ENCODE measurements at places on chromosomes 4 and X. TPM values are rescaled to one million over a fixed set of nuclear protein-coding genes. Genes with fewer than 3 reads are reported as not detected.

- DNase-seq: no peak
These were observed 708.9 kb upstream of the HS3ST1 start for GRCh38 chr4:12137575-12137974.

Gene CPZ
- total RNA-seq: 0.30 TPM

Gene NRK
- 4.9 TPM for total RNA-seq

Gene CDKL5
- total RNA-seq: 10.7 TPM

GRCh38 chrX:106613277-106613676, 1.5 kb downstream of the RADX start:
- DNase-seq: no peak

DNA sequence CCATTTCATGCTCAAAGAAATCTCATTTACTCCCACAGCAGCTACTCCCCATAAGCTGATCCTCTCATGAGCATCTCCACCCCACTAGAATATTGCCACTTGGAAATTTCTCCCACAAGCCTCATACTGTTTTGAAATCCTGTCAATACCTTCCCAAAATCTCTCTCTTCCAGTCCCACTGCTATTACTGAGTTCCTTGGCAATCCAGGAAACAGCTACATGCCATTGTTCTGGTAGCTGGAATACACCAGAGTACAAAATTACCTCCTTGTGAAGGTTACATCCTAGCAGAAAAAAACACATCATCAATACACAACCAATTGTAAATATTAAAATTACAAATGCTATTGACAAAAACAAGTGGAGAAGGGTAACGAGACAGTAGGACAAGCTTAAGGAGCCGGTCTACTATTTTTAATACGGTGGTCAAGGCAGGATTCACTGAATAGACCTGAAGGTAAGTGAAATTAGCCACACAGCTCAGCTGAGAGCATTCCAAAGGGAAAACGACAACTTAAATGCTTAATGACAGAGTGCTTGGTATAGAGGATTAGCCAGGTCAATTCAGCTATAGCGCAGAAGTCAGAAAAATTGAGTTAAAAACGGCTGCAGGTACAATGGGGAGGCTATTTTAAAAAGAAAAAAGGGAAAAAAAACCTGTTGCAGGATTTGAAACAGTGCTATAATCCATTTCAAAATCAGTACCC, 6.4 kb downstream of the RPL9 start:
- no peak for DNase-seq

Gene GAGE12G
- not detected for total RNA-seq

Gene CNGA1
- 0.89 TPM for total RNA-seq

All from cardiac septum (tissue), 1 donor.